SJCRH30 (cell line): ENCODE measurements at places on chromosomes 6 and 20.

DNA sequence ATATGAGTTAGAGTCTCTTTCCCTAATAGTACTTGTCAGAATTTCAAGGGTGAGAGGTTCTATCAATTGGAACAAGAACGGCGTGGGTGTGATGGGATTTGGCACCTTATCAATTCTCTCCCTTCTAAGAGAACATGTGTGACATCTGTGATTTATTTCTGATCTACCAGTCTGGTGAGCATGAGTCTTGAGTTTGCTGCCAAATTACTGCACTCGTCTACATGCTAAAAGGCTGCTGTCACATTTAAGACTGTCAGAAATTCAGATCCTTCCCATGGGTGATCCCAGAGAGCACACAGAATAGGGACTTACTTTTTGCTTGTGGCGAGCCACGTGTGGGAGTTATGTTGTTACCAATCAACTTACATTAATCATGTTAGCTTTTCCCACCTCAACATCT is 370.2 kb upstream of the SASH1 start:
- DNase-seq, result no peak

- DNase-seq, result no peak
Observed at GRCh38 chr6:4802312-4802935, 26.2 kb downstream of the CDYL start.

- DNase-seq, result no peak
Observed at GRCh38 chr6:7300926-7301325, 12.1 kb downstream of the SSR1 start.

GRCh38 chr6:125009578-125009977 is 47.3 kb downstream of the RNF217 start:
- no peak for DNase-seq

- DNase-seq, result no peak
Observed at GRCh38 chr6:36914227-36914794, 28.6 kb downstream of the C6orf89 start.

- no peak for DNase-seq
Observed at GRCh38 chr20:41179961-41180360, 42.6 kb downstream of the PLCG1 start.

- DNase-seq, result no peak
Observed at GRCh38 chr6:9628819-9629218, 786.1 kb downstream of the TFAP2A start.

DNA sequence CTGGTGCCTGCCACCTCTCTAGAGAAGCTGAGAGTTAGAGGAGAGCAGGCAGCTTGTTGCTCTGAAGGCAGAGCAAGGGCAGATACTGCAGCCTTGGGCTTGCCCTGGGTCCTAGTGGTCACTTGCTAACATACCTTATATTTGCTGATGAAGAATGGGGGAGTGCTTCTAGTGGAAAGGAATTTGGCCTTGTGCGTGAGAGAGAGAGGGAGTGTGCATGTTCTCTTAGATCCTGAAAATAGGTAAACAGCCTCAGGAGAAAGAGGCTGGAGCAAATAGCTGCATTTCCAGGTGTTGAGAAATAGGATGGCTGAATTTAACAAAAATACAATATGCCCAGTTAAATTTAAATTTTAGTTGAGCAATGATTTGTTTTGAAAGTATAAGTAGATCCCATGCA is 724.5 kb upstream of the FLRT3 start:
- no peak for DNase-seq

GRCh38 chr20:44241796-44242195 is 5.3 kb upstream of the GDAP1L1 start:
- no peak for DNase-seq

- no peak for DNase-seq
Observed at GRCh38 chr20:32464401-32465091, 106.4 kb downstream of the ASXL1 start.
